Small intestine (tissue), 16 donors: ENCODE measurements at places on chromosomes 4 and X. TPM values are rescaled to one million over a fixed set of nuclear protein-coding genes. Genes with fewer than 3 reads are reported as not detected.

Gene POF1B
- 45.4 TPM for polyA plus RNA-seq

Gene CCDC110
- polyA plus RNA-seq: not detected

Gene RASGEF1B
- polyA plus RNA-seq: 41.7 TPM

Gene P2RY10
- not detected for polyA plus RNA-seq

Gene FAM47A
- not detected for polyA plus RNA-seq

Gene LANCL3
- polyA plus RNA-seq: 0.31 TPM

Gene PIR
- 12.8 TPM for polyA plus RNA-seq

Gene ATOH1
- polyA plus RNA-seq: 17.4 TPM

Gene SLC49A3
- polyA plus RNA-seq: 3.4 TPM

Gene MMRN1
- polyA plus RNA-seq: 0.22 TPM

Gene GPC3
- polyA plus RNA-seq: 186 TPM

Gene PAPSS1
- polyA plus RNA-seq: 17.7 TPM

Gene SYTL5
- polyA plus RNA-seq: 0.76 TPM

Gene TMEM35A
- polyA plus RNA-seq: not detected

Gene CXCL6
- polyA plus RNA-seq: 5.9 TPM

Gene SASH3
- polyA plus RNA-seq: 7.0 TPM

Gene FAAH2
- 13.3 TPM for polyA plus RNA-seq

Gene RLIM
- 2.7 TPM for polyA plus RNA-seq

Gene SLC25A53
- 8.7 TPM for polyA plus RNA-seq

Gene SPACA5
- 0.22 TPM for polyA plus RNA-seq

Gene ADH4
- polyA plus RNA-seq: 91.2 TPM

Gene GAGE13
- not detected for polyA plus RNA-seq

Gene CSAG1
- polyA plus RNA-seq: not detected

Gene HSFX1
- not detected for polyA plus RNA-seq

Gene RTL3
- polyA plus RNA-seq: not detected

Gene STK26
- 13.9 TPM for polyA plus RNA-seq

Gene SH3RF1
- 10.7 TPM for polyA plus RNA-seq

Gene RHOXF2
- polyA plus RNA-seq: not detected

Gene USP17L30
- not detected for polyA plus RNA-seq

Gene AP1S2
- polyA plus RNA-seq: 9.8 TPM

Gene FOXP3
- polyA plus RNA-seq: not detected

Gene MXRA5
- polyA plus RNA-seq: 8.2 TPM

Gene TMEM165
- 26.7 TPM for polyA plus RNA-seq

Gene FAM53A
- 0.27 TPM for polyA plus RNA-seq

Gene IL13RA2
- polyA plus RNA-seq: 0.46 TPM

Gene SSX4B
- polyA plus RNA-seq: not detected

Gene NAP1L5
- polyA plus RNA-seq: 0.45 TPM

Gene MAGEC1
- not detected for polyA plus RNA-seq

Gene HERC5
- 4.3 TPM for polyA plus RNA-seq

Gene PCSK1N
- polyA plus RNA-seq: 18.9 TPM

Gene GAGE12J
- not detected for polyA plus RNA-seq

Gene GAGE1
- not detected for polyA plus RNA-seq

Gene CYSLTR1
- polyA plus RNA-seq: 0.79 TPM

Gene SERPINA7
- polyA plus RNA-seq: not detected

Gene SLC38A5
- 2.0 TPM for polyA plus RNA-seq

Gene DCAF8L2
- not detected for polyA plus RNA-seq

Gene PABPC1L2B
- 0.06 TPM for polyA plus RNA-seq

Gene DDIT4L
- polyA plus RNA-seq: 0.19 TPM

Gene SCFD2
- 8.4 TPM for polyA plus RNA-seq

Gene CXCL9
- not detected for polyA plus RNA-seq

Gene CT55
- not detected for polyA plus RNA-seq

Gene UGT2B11
- polyA plus RNA-seq: not detected

Gene TASL
- 1.4 TPM for polyA plus RNA-seq

Gene FGF5
- polyA plus RNA-seq: 0.10 TPM

Gene COL25A1
- polyA plus RNA-seq: 4.5 TPM
